ENCODE measurements at places on chromosomes 2 and 18. TPM values are rescaled to one million over a fixed set of nuclear protein-coding genes. Genes with fewer than 3 reads are reported as not detected.
A peak's percentile ranks its signal among the peaks of the same experiment; 100 is the strongest.

DNA sequence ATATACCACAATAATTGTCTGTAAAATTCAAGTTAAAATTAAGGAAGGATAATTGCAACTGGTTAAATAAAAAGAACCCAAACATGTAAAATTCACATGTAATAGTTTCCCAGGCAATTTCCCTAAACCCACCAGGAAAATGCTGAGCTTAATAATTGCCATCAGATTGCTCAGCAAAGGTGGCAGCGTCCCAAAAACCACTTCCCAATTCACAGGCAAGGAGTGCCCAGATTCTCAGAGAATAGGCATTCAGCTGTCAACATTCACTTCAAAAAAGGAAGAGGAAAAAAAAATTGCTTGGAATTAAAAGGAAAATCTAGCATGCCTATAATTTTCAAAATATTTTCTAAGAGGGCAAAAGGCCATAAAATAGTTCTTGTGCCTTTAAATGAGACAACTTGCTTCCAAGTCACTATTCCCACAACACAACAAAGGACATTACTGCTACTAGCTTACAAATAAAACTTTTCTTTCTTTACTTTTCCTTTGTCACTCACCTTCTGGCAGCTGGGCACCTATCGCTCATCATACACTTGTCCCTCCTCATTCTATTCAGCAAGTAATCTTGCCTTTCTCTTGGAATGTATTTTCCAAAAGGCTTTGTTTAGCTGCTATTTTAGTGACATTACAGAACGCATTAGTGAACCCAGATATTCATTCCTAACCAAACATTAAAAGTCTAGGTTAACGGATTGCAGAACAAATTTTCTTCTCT is 15.2 kb downstream of the SRBD1 start:
- DNase-seq = no peak

DNA sequence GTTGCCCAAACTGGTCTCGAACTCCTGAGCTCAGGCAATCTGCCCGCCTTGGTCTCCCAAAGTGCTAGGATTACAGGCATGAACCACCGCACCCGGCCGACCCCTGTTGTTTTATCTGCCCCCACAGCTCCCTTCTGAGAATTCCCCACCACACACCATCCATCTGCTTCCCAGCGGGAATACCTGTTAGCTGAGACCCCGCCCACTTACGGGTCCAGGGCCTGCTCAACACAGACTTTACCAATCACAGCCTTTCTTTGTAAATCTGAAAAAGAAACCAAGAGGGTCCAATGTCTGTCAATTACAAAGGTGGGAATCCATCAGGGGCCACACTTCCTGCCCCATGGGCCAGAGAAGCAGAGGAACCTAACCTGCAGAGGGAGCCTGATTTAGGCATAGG is 14.2 kb upstream of the CABLES1 start:
- no peak for DNase-seq

DNA sequence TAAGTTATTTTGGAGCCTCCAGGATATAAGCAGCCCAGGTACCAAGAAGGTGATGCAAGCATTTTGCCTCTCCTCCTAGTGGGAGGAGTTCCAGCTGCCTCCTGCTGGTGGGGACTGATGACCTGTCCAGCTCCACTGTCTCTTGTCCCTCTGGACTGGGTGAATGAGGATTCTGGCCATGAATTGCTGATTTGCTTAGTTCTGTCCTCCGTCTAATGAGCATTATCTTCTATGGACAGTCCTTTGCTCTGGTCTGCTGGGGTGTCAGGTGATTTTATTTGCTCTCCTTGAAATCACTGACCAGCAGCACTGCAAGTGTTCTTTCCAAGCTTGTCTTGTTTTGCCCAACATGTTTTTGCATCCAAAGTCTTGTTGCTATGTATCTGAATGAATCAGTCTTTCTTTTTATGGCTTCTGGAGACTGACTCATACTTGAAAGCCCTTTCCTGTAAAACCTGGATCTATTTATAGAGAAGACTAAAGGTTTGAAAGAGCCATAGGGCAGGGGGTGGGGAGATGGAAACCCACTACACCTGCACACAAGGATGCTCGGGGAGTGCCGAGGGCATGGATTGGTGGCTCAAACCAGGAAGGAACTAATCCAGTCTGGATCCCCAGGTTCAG is 40.5 kb upstream of the EFHD1 start:
- DNase-seq = peak; percentile 84

DNA sequence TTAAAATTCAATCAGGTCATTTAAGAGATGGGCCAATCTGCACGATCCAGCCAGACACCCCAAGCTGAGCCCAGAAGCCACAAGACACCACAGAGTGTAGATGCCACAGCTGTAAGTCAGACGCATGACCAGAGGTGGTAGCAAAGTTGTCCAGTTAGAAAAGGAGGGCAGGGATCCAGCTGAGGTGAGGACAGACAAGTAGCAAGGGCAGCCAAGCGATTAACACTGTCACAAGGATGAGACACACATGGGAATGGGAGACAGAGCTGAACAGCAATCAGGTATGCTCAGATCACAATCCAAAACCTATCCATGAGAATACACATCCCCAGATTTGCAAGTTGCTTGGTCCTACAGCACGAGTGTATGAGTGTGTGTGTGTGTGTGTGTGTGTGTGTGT is 143.4 kb upstream of the STK17B start:
- DNase-seq = peak; percentile 78

Gene ZNF2
- 4.4 TPM for total RNA-seq

Gene E2F6
- total RNA-seq = 40.2 TPM
